ENCODE measurements at places on chromosomes 12 and 14. TPM values are rescaled to one million over a fixed set of nuclear protein-coding genes. Genes with fewer than 3 reads are reported as not detected.

GRCh38 chr12:124006085-124006845 lies 33.2 kb downstream of the ZNF664 start:
- peak overlapping the region; percentile 56 for H3K4me3 ChIP-seq
- H3K27ac ChIP-seq = peak overlapping the region; percentile 88
- peaks cover 20% of the 10 kb centered on the region for H3K36me3 ChIP-seq
- H3K27me3 ChIP-seq = no peaks in the 10 kb centered on the region
- peak; percentile 72 for DNase-seq
- H3K4me1 ChIP-seq = peaks cover 31% of the 10 kb centered on the region

- no peak overlapping the region for H3K4me3 ChIP-seq
- DNase-seq = no peak
- H3K36me3 ChIP-seq = no peaks in the 10 kb centered on the region
These were observed 140.3 kb upstream of the NUDT4 start for GRCh38 chr12:93237235-93237915.

DNA sequence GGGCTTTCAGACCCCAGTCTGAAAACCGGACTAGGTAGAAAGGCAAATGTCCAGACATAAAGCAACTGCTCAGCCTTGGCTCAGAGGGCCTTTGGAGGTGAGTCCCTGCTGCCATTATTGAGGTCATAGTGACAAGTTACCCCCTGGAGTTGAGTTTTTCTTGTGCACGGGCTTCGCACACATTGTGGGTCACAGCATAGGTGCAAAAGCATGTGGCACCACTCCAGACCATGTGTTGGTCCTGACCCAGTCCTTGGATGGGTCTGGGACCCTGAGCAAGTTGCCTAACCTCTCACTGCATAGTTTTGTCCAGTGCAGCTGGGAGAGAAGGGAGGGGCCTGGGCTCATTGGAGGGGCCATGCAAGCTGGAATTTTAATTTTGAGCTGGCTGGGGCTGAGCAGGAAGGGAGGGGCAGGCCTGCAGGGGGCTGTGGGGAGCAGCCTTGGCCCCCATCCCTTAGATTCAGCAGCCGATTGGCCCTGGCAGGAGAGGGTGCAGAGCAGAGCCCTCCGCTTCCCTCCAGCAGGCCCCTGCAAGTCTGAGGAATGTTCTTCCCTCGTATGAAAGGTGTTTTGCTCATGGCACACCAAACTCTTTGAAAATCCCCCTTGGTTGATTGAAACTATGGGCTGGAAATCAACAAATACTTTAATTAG lies 4.2 kb upstream of the KRT5 start:
- no peak overlapping the region for H3K4me3 ChIP-seq
- no peaks in the 10 kb centered on the region for H3K4me1 ChIP-seq
- no peaks in the 10 kb centered on the region for H3K36me3 ChIP-seq

DNA sequence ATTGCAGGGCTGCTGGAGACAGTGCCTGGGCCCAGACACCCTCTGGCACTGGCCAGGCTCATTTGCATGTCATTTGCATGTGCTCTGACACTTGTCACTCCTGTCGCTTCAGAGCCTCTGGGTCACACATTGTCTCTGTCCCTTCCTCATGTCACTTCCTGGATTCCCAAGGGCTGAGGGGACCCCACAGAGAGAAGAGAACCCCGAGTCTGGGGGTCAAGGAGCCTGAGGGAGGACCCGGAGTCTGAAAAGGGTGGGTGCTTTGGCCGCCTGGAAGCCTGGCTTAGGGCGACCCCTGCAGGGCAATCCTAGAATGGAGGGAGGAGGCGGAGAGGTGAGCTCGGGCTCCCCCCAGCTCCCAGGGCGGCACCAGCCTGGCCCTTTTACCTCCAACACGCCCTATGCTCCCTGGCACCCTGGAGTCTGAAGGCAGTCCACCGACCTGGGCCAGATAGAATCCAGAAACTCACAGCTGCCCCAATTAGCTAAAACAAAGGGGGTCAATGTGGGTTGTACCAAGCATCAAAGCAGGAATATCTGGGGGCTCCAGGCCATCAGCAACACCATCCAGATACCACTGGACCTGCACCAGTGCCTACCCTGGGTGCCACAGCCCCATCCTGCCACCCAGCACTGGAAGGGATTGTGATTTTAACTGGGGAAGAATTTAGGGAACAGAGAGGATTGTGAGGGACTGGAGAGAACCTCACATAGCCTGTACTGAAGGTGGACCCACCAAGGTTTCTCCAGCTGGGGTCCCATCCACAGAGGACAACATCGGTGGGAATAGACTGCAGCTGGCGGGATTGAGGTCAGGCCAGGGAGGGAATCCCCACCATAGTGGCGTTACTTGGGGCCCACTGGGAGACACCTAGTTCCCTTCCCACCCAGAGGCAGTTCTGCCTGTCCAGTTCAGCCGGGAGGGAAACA lies 21.8 kb upstream of the KRT78 start:
- peaks cover 4% of the 10 kb centered on the region for H3K27me3 ChIP-seq
- no peak overlapping the region for H3K27ac ChIP-seq
- H3K4me3 ChIP-seq = no peak overlapping the region
- H3K36me3 ChIP-seq = no peaks in the 10 kb centered on the region

GRCh38 chr12:119885549-119885948 lies 8.4 kb upstream of the CIT start:
- H3K27me3 ChIP-seq = peaks cover 11% of the 10 kb centered on the region
- no peak overlapping the region for H3K4me3 ChIP-seq
- no peak for DNase-seq
- no peaks in the 10 kb centered on the region for H3K36me3 ChIP-seq
- H3K27ac ChIP-seq = no peak overlapping the region

DNA sequence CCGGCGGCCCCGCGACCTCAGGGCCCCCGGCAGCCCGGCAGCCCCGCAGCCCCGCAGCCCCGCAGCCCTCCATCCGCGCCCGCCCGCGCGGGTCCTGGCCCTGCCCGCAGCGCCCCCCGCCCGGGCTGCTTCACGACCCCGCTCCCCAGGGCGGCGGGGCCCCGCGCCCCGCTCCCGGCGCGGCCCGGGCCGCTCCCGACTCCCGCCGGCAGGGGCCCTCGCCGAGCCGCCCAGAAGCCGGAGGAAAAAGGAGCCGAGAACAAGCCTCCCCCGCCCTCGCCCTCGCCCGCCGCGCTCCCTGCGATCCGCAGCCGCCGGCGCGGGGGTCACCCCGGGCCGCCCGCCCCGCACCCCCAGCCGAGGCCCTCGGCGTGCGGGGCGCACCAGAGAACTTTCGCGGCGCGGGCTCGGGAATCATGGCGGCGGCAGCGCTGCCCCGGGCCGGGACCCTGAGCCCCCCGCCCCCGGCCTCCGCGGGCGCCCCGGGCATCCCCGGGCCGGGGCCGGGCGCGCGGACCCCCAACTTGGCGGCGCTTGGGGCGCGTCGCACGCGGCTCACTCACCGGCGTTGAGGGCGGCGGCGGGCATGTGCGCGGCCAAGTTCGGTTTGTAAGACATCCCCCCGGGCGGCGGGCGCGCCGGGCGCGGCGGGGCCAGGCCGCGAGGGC lies 521 bp downstream of the CDK2AP1 start:
- H3K27me3 ChIP-seq = no peaks in the 10 kb centered on the region
- peak overlapping the region; percentile 86 for H3K4me3 ChIP-seq
- DNase-seq = peak; percentile 90
- no peak overlapping the region for H3K27ac ChIP-seq

DNA sequence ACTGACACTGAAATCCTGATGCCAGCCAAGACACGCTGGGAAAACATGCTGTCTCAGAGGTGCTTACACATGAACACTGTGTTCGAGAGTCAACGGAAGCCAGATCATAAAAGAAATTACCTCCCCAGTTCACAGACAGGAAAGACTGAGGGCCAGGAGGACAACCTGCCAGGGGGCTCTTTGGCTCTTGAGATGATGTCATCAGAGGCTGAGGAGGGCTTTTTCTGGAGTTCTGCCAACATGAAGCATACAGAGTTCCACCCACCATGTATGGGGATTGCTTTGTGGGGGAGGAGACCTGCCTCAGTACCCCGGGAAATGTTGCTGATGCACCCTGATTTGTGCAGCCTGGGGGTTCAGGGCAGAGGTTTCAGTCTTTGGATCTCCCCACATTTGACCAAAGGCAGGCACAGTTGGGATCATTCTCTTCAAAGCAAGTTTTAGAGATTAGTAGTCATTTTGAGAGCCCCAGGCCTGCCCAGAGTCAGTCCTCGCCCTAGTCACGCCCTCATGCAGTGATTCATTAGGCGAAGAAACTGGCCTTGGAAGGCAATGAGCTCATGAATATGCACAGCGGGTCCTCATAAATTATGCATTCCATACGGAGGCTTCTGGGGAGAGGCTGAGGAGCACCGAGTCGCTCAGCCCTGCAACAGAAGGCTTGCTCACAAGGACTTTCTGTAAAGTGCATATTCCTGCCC lies 34.9 kb upstream of the EML1 start:
- DNase-seq = no peak
- H3K36me3 ChIP-seq = no peaks in the 10 kb centered on the region
- peaks cover 15% of the 10 kb centered on the region for H3K27me3 ChIP-seq
- no peak overlapping the region for H3K4me3 ChIP-seq

DNA sequence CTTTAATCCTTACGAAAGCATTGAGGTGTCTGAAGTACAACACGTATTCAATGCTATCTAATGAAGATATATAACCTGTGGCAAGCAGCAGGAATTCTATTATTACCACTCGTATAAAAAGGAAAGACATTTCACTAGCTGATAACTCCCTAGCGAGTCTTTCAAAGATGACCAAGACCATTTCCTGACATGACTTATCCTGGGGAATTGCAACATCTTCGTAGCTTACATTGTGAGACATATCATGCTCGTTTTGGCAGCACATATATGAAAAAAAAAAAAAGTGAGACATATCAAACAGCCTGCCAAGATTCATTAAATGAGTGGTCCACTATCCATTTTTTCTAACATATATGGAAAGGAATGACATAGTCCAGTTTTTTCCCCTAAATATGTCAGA lies 337.0 kb downstream of the FSCB start:
- no peaks in the 10 kb centered on the region for H3K4me1 ChIP-seq
- no peaks in the 10 kb centered on the region for H3K27me3 ChIP-seq
- no peak overlapping the region for H3K4me3 ChIP-seq
- no peaks in the 10 kb centered on the region for H3K36me3 ChIP-seq
- no peak overlapping the region for H3K27ac ChIP-seq

DNA sequence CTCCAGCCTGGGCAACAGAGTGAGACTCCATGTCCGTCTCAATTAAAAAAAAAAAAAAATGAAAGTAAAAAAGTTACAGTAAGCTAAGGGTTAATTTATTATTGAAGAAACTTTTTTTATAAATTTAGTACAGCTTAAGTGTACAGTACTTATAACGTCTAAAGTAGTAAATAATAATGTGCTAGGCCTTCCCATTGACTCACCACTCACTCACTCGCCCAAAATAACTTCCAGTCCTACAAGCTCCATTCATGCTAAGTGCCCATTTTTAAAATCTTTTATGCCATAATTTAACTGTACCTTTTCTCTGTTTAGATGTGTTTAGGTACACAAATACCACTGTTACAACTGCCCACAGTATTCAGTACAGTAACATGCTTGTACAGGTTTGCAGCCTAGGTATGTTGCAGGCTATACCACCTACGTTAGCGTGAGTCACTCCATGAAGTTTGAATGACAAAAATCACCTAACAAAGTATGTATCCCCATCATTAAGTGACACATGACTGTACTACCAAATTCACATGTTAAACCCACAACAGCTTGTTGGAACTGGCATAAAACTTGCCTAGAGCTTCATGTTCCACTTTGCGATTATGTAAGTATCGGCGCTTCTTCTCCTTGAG lies 10.7 kb downstream of the KANSL2 start:
- peaks cover 43% of the 10 kb centered on the region for H3K36me3 ChIP-seq
- H3K27ac ChIP-seq = no peak overlapping the region
- H3K4me3 ChIP-seq = no peak overlapping the region
- no peaks in the 10 kb centered on the region for H3K27me3 ChIP-seq

DNA sequence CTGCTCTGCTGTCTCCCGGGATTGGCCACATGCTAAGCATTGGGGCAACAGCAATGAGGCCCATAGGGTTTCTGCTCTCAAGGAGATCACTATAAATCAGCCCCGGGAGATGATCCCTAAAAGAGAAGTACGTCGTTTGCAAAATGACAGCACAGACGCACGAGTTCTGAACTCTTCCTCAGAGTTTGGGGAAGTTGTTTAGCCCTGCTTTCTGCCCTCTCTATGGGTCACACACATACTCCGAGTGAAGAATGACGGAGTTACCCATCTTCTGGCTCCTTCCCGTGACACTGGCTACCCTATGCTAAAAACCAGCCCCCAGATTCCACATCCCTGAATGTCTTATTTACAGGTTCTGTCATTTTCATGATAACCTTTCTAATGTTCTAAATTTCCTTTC lies 258.0 kb upstream of the PLEKHG7 start:
- H3K27ac ChIP-seq = no peak overlapping the region
- DNase-seq = no peak
- peaks cover 28% of the 10 kb centered on the region for H3K4me1 ChIP-seq
- no peaks in the 10 kb centered on the region for H3K36me3 ChIP-seq
- H3K4me3 ChIP-seq = no peak overlapping the region

DNA sequence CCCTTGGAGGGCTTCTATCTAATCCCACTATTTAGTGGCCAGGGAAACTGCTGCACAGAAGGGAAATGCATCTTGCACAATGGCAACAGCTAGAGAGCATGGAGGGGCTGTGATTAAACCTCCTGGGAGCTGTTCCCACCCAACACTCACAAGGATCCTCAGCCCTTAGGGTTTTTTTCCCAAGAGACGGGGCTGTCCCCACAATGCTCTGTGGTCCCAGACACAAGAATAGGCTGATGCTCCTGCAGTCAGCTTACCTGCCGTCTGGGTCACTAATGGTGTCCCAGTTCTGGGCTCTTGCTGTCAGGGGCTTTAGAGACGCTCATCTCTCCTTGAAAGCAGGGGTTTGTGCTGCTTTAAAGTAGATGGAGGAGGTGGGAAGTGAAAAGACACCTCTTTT lies 4.6 kb downstream of the SERPINA1 start:
- H3K36me3 ChIP-seq = peaks cover 29% of the 10 kb centered on the region
- DNase-seq = no peak
- no peak overlapping the region for H3K4me3 ChIP-seq

DNA sequence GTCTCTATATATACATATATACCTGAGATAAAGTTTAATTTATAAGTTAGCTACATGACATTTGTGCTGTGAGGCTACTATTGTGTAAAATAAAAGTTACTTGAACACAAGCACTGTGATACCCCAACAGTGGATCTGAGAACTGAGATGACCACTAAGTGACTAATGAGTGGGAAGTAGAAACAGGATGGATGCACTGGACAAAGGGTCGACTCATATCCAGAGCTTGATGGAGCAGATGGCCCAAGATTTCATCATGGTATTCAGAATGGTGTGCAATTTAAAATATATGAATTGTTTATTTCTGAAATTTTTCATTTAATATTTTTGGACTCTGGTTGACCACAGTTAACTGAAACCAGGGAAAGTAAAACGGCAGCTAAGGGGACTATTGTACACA lies 908.6 kb upstream of the MDGA2 start:
- no peak overlapping the region for H3K27ac ChIP-seq
- H3K36me3 ChIP-seq = no peaks in the 10 kb centered on the region
- H3K4me1 ChIP-seq = no peaks in the 10 kb centered on the region
- H3K27me3 ChIP-seq = no peaks in the 10 kb centered on the region
- DNase-seq = no peak
- no peak overlapping the region for H3K4me3 ChIP-seq

GRCh38 chr14:55285048-55285652 lies 13.9 kb downstream of the FBXO34 start:
- no peak overlapping the region for H3K4me3 ChIP-seq
- DNase-seq = no peak
- H3K4me1 ChIP-seq = peaks cover 47% of the 10 kb centered on the region
- no peaks in the 10 kb centered on the region for H3K27me3 ChIP-seq

CCDC175 gene
- total RNA-seq = not detected

TAS2R8 gene
- not detected for total RNA-seq

TRIM9 gene
- 2.4 TPM for total RNA-seq

LRRC10 gene
- total RNA-seq = not detected

VRTN gene
- not detected for total RNA-seq

IPO4 gene
- total RNA-seq = 73.4 TPM

PLEKHH1 gene
- 4.1 TPM for total RNA-seq
